ENCODE measurements at places on chromosomes 2 and 18. TPM values are rescaled to one million over a fixed set of nuclear protein-coding genes. Genes with fewer than 3 reads are reported as not detected.
A peak's percentile ranks its signal among the peaks of the same experiment; 100 is the strongest.

GRCh38 chr2:181178823-181179412, 198.5 kb downstream of the UBE2E3 start:
- DNase-seq = peak; percentile 28
- H3K36me3 ChIP-seq = no peaks in the 10 kb centered on the region
- no peak overlapping the region for H3K27ac ChIP-seq

DNA sequence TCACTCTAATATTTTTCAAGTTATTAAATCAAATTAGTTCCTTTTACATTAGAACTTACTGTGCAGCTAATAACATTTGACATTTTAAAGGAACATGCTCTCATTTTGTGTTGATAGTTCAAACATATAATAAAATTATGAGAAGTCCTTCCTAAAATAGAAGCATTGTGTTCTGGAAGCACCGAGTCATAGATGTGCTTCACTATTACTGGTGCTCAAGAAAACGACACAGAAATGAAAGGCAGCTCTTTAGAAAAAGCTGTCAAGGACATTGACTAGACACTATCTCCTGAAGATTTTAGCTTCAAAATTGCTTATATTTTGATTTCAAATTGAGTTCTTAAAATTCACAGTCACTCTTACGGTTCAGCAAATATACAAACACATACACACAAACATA, 338.3 kb downstream of the NBAS start:
- H3K4me1 ChIP-seq = no peaks in the 10 kb centered on the region
- no peaks in the 10 kb centered on the region for H3K27me3 ChIP-seq
- no peak overlapping the region for H3K27ac ChIP-seq

GRCh38 chr2:170525566-170525900, 189.6 kb upstream of the SP5 start:
- no peak for DNase-seq
- no peak overlapping the region for H3K27ac ChIP-seq
- H3K4me1 ChIP-seq = no peaks in the 10 kb centered on the region
- no peaks in the 10 kb centered on the region for H3K36me3 ChIP-seq
- H3K27me3 ChIP-seq = peaks cover 3% of the 10 kb centered on the region

DNA sequence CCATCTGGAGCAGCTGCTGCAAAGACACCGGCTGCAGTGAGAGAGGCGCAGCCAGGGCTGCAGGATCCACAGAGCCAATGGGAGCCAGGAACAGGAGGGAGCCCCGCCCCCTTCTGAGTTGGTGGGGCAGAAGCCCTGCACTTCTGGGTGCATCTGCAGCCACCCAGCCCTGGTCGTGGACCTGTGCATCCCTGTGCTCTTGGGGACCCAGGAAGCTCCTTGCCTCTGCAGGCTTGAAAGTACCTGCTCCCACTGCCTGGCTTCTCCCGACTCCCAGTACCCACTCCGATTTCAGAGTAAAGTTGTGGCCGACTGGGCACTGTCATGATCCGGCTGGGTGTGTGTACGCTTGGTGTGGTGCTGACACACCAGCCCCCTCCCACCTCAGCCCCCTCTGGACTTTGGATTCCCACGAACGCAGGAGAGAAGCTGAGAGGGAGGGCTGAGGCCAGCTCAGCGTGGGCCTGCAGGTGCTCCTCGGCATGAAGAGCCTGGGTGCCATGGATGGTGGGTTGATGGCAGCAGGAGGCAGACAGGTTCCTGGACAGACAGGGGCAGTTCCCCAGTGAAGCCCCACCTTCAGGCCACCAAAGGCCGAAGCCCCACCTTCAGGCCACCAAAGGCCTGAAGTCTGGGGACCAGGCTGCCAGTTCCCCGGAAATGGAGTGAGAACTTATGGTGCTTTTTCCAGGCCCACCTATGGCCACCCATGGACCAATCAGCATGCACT, 34.9 kb downstream of the LRRTM4 start:
- H3K4me1 ChIP-seq = no peaks in the 10 kb centered on the region
- no peak overlapping the region for H3K27ac ChIP-seq
- H3K4me3 ChIP-seq = no peak overlapping the region
- no peaks in the 10 kb centered on the region for H3K27me3 ChIP-seq

- H3K4me3 ChIP-seq = no peak overlapping the region
- peaks cover 15% of the 10 kb centered on the region for H3K4me1 ChIP-seq
- H3K27me3 ChIP-seq = no peaks in the 10 kb centered on the region
- no peak for DNase-seq
- H3K36me3 ChIP-seq = no peaks in the 10 kb centered on the region
- no peak overlapping the region for H3K27ac ChIP-seq
Measured at GRCh38 chr18:24657444-24657842, 197.0 kb downstream of the HRH4 start.

DNA sequence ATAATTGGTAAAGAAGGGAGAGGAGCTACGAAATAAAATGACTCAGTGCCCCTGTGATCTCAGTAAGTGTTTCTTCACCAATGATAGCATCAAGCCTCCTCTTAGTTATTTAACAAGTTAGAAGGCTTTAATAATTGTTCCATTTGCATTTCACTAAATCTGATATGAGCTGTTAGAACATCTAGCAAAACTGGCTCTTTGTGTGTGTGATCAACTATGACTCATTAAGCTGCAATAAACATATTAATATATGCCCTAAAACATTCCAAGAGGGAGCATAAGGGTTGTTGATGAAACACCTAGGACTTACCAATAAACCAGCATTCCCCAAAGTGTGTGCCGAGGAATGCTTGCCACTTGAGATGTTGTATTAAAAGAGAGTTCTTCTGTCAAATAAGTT, 115.2 kb downstream of the OSBPL6 start:
- no peak for DNase-seq
- H3K27me3 ChIP-seq = no peaks in the 10 kb centered on the region
- no peaks in the 10 kb centered on the region for H3K4me1 ChIP-seq
- H3K4me3 ChIP-seq = no peak overlapping the region
- no peaks in the 10 kb centered on the region for H3K36me3 ChIP-seq
- H3K27ac ChIP-seq = no peak overlapping the region

DNA sequence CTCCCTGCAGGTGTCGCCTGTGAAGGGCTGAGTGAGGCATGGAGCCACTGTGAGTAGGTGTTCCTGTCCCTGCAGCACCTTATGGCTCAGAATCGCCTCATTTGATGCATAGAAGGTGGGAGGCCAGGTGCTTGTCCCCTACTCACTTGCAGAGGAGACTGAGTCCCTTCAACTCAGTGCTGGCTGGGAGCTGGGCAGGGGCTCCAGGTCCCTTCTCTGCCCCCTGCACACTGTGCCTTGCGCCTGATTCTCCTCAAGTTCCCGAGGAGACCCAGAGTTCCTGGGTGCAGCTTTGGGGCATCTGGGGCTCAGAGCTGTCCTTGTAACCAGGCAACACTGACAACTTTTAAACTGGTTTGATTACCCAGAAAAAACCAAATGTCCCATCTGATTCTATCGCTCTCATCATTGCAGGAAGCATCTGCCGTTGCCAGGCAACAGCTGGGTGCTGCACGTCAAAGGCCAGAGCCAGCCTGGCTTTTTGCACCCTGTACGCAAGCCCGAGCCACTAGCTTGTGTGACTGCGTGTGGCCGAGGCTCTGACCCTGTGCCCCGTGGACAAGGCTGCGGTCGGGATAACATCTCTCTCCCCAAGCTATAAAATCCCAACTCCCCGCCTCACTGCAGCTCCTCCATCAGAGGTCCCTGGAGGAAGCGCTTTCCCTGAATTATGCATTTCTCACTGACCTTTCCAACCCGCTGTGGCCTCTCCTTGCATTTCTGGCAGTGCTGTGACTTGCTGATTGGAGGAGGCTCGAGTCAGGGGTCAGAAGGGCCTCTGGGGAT, 130.8 kb upstream of the HDAC4 start:
- H3K36me3 ChIP-seq = no peaks in the 10 kb centered on the region
- H3K27me3 ChIP-seq = no peaks in the 10 kb centered on the region
- no peaks in the 10 kb centered on the region for H3K4me1 ChIP-seq

GRCh38 chr2:68845043-68845442, 26.2 kb downstream of the BMP10 start:
- no peak overlapping the region for H3K27ac ChIP-seq
- no peaks in the 10 kb centered on the region for H3K27me3 ChIP-seq
- H3K4me3 ChIP-seq = no peak overlapping the region
- no peak for DNase-seq
- no peaks in the 10 kb centered on the region for H3K36me3 ChIP-seq

GRCh38 chr18:50797142-50797541, 22.7 kb downstream of the MRO start:
- H3K36me3 ChIP-seq = no peaks in the 10 kb centered on the region
- no peak overlapping the region for H3K27ac ChIP-seq

DNA sequence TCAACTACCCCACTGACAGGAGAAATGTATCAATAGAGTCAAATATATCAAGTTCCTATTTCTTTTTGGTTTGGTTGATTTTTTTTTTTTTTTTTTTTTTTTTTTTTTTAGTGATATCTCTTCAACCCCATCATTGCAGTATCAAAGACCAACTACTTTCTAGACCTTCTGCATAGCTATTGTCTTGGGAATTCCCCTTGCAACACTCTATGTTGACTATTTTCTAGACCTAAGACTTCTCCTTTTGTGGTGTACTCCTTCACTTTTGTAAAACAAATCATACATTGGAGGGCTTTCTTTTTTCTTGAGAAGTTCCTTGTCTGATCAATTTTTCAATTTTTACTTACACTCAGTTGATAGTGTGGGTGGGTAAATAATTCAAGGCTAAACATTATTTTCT, 46.5 kb upstream of the NR4A2 start:
- no peak overlapping the region for H3K4me3 ChIP-seq
- H3K27me3 ChIP-seq = no peaks in the 10 kb centered on the region
- DNase-seq = no peak
- H3K4me1 ChIP-seq = no peaks in the 10 kb centered on the region
- no peaks in the 10 kb centered on the region for H3K36me3 ChIP-seq
- H3K27ac ChIP-seq = no peak overlapping the region

DNA sequence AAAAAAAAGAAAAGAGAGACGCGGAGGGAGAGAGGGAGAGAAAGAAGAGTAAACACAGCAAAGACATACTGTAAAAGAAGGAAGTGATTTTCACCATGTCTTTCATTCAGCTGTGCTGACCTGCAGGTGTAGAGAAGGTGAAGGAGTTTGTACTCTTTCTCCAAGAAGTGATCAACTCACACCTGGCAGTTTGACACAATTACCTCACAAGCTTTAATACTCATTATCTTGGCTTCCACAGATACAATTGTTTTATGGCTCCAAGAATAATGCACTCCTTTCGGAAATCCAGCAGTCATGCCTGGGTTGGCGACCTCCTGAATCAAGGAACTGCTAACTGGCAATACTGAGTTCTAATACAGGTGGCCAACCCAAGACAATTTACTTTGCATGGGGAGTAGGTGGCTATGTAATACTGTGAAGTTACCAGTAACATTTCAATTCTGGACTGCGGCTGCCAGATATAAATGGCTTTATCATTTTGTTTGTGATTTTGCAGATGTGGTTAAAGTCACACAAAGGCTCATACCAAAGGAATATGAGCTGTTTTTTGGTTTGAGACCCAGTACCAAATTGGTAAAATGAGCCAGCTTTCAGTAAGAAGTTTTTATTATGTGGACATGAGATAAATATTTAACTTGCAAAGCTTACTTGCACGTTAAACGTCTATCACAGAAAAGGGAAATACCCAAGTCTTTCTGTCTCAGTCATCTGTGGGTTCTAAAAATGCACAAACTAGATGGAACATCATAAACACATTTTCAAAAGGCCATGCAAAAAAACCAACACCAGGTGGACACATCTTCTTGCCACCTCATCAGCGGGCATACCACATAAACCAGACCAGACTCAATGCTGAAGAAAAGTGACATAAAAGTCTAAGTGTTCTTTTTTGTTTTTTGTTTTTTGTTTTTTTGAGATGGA, 69.3 kb downstream of the NCKAP5 start:
- H3K36me3 ChIP-seq = no peaks in the 10 kb centered on the region
- H3K27me3 ChIP-seq = no peaks in the 10 kb centered on the region
- no peak overlapping the region for H3K4me3 ChIP-seq
- H3K4me1 ChIP-seq = no peaks in the 10 kb centered on the region
- DNase-seq = no peak

- H3K27ac ChIP-seq = no peak overlapping the region
- H3K27me3 ChIP-seq = no peaks in the 10 kb centered on the region
- H3K4me3 ChIP-seq = no peak overlapping the region
Measured at GRCh38 chr2:83565626-83566025, 893.5 kb downstream of the SUCLG1 start.

- H3K4me3 ChIP-seq = no peak overlapping the region
- H3K27me3 ChIP-seq = no peaks in the 10 kb centered on the region
- H3K36me3 ChIP-seq = no peaks in the 10 kb centered on the region
Measured at GRCh38 chr2:12487253-12488004, 229.3 kb upstream of the TRIB2 start.

DNA sequence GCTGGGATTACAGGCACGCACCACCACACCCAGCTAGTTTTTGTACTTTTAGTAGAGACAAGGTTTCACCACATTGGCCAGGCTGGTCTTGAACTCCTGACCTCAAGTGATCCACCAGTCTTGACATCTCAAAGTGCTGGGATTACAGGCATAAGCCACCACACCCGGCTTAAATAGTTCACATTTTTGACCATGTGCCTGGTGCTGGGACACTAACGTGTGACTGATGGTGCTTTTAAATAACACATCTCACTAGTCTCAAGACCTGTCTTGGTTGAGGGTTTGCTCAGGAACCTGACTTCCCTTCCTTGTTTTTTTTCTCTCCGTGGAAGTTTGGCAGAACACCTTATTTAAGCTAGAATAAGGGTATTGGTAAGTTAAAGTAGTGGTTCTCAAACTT, 8.5 kb downstream of the FMNL2 start:
- H3K27ac ChIP-seq = no peak overlapping the region
- no peaks in the 10 kb centered on the region for H3K36me3 ChIP-seq
- no peaks in the 10 kb centered on the region for H3K27me3 ChIP-seq
- no peak overlapping the region for H3K4me3 ChIP-seq
- DNase-seq = no peak

- no peaks in the 10 kb centered on the region for H3K36me3 ChIP-seq
- H3K4me1 ChIP-seq = no peaks in the 10 kb centered on the region
- H3K27ac ChIP-seq = no peak overlapping the region
- H3K4me3 ChIP-seq = no peak overlapping the region
- H3K27me3 ChIP-seq = no peaks in the 10 kb centered on the region
Measured at GRCh38 chr2:235639885-235640284, 146.0 kb downstream of the AGAP1 start.

- peak overlapping the region; percentile 50 for H3K4me3 ChIP-seq
- peaks cover 23% of the 10 kb centered on the region for H3K4me1 ChIP-seq
- H3K27me3 ChIP-seq = no peaks in the 10 kb centered on the region
- H3K27ac ChIP-seq = no peak overlapping the region
- H3K36me3 ChIP-seq = peaks cover 27% of the 10 kb centered on the region
- DNase-seq = peak; percentile 27
Measured at GRCh38 chr2:236568068-236568921, 1.3 kb upstream of the ACKR3 start.

- H3K4me3 ChIP-seq = peak overlapping the region; percentile 75
- no peaks in the 10 kb centered on the region for H3K36me3 ChIP-seq
- peaks cover 31% of the 10 kb centered on the region for H3K4me1 ChIP-seq
- peak; percentile 15 for DNase-seq
Measured at GRCh38 chr2:169361706-169362117, 622 bp downstream of the LRP2 start.

Gene COL6A3
- total RNA-seq = 1.3 TPM

Gene RIT2
- not detected for total RNA-seq

Gene FBLN7
- total RNA-seq = 27.2 TPM

Gene VSNL1
- total RNA-seq = not detected

Gene C18orf54
- total RNA-seq = 0.47 TPM

Gene CFC1
- not detected for total RNA-seq

Gene SOX11
- total RNA-seq = not detected

Gene SLC16A14
- total RNA-seq = 0.89 TPM

Gene CHRNA1
- total RNA-seq = 0.17 TPM

Gene C2orf81
- total RNA-seq = 3.4 TPM
